ENCODE measurements at places on chromosomes 12 and 14.

GRCh38 chr12:52398176-52398575 is 8.0 kb downstream of the KRT82 start:
- no peaks in the 10 kb centered on the region for H3K36me3 ChIP-seq
- no peak overlapping the region for H3K4me3 ChIP-seq
- H3K4me1 ChIP-seq, result no peaks in the 10 kb centered on the region
- H3K27ac ChIP-seq, result no peak overlapping the region

DNA sequence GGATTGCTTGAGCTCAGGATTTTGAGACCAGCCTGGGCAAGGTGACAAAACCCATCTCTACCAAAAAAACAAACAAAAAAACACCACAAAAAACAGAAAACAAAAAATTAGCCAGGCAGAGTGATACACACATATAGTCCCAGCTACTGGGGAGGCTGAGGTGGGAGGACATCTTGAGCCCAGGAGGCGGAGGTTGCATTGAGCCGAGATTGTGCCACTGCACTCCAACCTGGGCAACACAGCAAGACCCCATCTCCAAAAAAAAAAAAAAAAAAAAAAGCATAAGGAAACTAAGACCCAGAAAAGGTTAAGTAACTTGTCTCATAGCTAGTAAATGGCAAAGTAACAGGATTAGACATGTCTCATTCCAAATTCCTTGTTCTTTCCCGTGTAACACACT is 56.3 kb upstream of the PSMA6 start:
- no peaks in the 10 kb centered on the region for H3K4me1 ChIP-seq
- no peaks in the 10 kb centered on the region for H3K27me3 ChIP-seq
- no peak for DNase-seq
- H3K4me3 ChIP-seq, result no peak overlapping the region

- H3K27me3 ChIP-seq, result no peaks in the 10 kb centered on the region
- no peak for DNase-seq
- no peak overlapping the region for H3K27ac ChIP-seq
- no peak overlapping the region for H3K4me3 ChIP-seq
- H3K4me1 ChIP-seq, result no peaks in the 10 kb centered on the region
- no peaks in the 10 kb centered on the region for H3K36me3 ChIP-seq
Measured at GRCh38 chr12:33596061-33596460, 156.4 kb upstream of the SYT10 start.

- no peak overlapping the region for H3K4me3 ChIP-seq
- H3K36me3 ChIP-seq, result no peaks in the 10 kb centered on the region
- no peaks in the 10 kb centered on the region for H3K4me1 ChIP-seq
- DNase-seq, result no peak
Measured at GRCh38 chr12:66017736-66018135, 112.8 kb downstream of the LLPH start.

DNA sequence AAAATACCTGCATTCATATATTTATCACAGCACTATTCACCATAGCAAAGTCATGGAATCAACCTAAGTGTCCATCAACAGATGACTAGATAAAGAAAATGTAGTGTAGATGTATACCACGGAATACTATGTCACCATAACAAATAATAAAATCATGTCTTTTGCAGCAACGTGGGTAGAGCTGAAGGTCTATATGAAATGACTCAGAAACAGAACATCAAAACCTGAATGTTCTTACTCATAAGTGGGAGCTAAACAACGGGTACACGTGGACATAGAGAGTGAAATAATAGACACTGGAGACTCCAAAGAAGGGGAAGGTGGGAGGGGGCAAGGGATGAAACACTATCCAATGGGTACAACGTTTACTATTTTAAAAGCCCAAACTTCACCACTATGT is 37.9 kb downstream of the SLC38A1 start:
- no peak overlapping the region for H3K4me3 ChIP-seq
- peaks cover 43% of the 10 kb centered on the region for H3K4me1 ChIP-seq
- DNase-seq, result no peak
- no peaks in the 10 kb centered on the region for H3K27me3 ChIP-seq
- H3K27ac ChIP-seq, result peak overlapping the region; percentile 53

All from B cell (primary cell).